ENCODE measurements at places on chromosomes 6 and 20.

- no peak for DNase-seq
Measured at GRCh38 chr20:4953881-4954280, 47.4 kb downstream of the SLC23A2 start.

DNA sequence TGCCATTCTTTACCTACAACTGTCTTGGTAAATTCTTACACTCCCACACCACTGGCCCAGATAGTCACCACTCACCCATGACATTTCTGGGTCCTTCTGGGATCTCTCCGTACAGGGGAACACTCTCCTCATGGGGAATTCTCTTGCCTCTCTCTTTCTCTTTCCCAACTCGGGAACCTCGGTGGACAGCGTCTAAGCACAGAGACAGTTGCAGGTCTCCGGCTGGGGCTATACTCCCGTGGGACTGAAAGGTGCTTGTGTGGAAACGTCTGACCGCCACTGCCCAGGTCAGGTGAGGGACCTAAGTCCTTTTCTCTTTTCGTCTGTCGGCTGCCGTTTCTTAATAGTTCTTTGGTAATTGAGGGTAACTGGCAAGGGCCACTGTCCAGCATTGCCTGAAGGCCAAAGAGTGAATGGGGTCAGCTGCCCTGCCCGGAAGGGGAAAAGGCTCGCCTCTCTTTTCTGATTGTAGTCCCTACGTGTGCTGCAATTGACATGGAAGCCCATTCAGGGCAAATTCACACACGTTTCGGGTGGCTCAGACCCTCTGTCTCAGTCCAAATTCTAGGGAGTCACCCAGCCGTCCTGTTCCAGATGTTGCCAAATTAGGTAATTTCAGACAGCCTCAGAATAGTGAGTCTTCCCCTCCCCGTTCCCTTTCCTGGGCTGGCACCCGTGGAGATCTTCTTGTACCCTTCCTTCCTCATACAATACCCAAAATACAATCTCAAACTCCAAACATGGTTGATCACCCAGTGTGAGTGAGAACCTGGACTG is 31.2 kb upstream of the RIPK1 start:
- no peak for DNase-seq

- peak; percentile 3 for DNase-seq
Measured at GRCh38 chr6:53647462-53648094, 18.0 kb downstream of the KLHL31 start.

GRCh38 chr6:139016337-139017213 is 12.0 kb upstream of the ABRACL start:
- DNase-seq, result no peak

- DNase-seq, result no peak
Measured at GRCh38 chr6:54465649-54466300, 157.5 kb downstream of the TINAG start.

DNA sequence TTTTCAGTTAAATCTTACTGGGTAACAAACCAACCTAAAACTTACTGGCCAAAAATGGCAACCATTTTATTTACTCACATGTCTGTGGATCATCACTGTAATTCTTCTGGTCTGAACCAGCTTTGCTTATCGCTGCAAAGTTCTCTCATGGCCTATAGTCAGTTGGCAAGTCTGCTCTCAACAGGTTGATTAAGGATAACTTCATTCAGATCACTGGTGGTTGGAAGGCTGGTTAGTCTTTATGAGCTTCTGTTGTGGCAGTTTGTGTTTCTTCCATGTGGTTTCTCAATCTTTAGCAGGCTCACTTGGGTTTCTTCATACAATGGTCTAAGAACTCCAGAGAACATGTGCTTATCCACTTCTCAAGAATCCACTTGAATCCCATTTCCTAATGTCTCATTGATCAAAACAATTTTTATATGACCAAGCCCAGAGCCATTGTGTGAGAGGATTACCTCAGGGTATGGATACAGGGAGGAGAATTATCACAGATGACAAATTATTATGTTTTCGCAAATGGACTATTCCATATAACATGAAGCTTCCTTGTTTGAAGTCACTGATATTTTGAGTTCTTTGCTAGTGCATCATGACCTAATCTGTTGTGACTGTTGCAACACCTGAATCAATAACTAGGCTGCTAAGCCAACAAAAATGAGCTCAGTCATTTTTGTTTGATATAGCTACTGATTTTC is 155.4 kb upstream of the BMP2 start:
- no peak for DNase-seq

DNA sequence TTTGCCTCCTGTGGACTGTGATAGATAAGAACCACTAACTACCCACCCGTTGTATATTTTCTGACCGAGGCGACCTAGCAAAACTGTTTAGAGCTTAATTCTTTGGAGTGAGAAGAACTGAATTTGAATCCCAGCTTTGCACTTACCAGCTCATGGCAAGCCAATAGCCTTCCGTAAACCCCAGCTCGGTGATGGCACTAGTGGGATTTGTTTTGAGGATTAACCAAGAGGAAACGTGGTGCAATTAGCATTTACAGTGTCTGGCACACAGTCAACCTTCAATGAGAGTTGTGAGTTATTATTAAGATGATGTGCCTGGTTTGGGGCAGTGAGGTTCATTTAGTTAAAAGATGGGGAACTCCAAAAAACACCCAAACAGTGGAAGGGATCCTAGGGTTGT is 12.3 kb upstream of the DSP start:
- DNase-seq, result no peak

- DNase-seq, result no peak
Measured at GRCh38 chr6:43009124-43009523, 4.6 kb downstream of the MEA1 start.

- DNase-seq, result no peak
Measured at GRCh38 chr6:157524735-157525134, 143.7 kb downstream of the ZDHHC14 start.

GRCh38 chr20:43365691-43366090 is 92.0 kb upstream of the SRSF6 start:
- DNase-seq, result no peak

- no peak for DNase-seq
Measured at GRCh38 chr6:113481910-113482309, 375.2 kb upstream of the MARCKS start.

GRCh38 chr20:40687384-40688128 is 1.5 kb downstream of the MAFB start:
- DNase-seq, result no peak

- no peak for DNase-seq
Measured at GRCh38 chr6:69162811-69163210, 527.7 kb downstream of the ADGRB3 start.

DNA sequence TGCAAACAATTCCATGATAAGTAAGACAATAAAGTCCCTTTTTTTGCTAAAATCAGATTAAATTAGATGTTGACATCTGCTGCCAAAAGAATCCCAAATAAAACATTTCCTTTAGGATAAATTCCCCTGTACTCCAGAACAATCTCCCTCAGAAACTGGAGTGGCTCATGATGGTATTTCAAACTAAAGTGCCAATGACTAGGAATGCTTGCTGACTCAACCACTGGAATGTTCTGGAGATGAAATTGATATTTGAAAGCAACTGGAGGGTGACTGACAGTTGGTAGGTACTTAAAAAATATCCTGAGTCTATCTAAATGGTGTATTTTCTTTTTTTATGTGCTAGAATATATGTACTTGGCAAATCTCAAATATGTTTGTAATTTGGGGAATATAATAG is 350.1 kb upstream of the TSHZ2 start:
- no peak for DNase-seq

- no peak for DNase-seq
Measured at GRCh38 chr6:117685359-117685758, 10.1 kb downstream of the NUS1 start.

GRCh38 chr6:35747877-35748276 is 11.0 kb downstream of the ARMC12 start:
- DNase-seq, result no peak

DNA sequence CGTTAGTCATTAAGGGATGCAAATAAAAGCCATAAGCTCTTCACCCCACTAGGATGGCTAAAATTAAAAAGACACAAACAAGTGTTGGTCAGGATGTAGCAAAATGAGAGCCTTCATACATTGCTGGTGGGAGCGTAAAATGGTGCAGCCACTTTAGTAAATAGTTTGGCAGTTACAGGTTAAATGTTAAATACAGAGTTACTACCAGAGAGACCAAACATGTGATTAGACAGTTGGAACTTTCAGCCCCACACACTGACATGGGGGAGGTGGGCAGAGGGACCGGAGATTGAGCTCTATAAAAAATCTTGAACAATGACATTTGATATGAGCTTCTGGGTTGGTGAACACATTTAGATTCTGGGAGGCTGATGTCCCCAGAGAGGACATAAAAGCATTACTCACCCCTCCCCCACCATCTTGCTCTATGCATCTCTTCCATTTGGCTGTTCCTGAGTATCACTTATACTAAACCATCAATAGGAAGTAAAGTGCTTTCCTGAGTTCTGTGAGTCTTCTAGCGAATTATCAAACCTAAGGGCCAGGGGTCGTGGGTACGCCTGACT is 20.4 kb upstream of the ZNF318 start:
- no peak for DNase-seq

- DNase-seq, result no peak
Measured at GRCh38 chr6:122903266-122903915, 92.6 kb upstream of the CLVS2 start.

GRCh38 chr6:69696273-69696672 is 100.5 kb downstream of the LMBRD1 start:
- no peak for DNase-seq

DNA sequence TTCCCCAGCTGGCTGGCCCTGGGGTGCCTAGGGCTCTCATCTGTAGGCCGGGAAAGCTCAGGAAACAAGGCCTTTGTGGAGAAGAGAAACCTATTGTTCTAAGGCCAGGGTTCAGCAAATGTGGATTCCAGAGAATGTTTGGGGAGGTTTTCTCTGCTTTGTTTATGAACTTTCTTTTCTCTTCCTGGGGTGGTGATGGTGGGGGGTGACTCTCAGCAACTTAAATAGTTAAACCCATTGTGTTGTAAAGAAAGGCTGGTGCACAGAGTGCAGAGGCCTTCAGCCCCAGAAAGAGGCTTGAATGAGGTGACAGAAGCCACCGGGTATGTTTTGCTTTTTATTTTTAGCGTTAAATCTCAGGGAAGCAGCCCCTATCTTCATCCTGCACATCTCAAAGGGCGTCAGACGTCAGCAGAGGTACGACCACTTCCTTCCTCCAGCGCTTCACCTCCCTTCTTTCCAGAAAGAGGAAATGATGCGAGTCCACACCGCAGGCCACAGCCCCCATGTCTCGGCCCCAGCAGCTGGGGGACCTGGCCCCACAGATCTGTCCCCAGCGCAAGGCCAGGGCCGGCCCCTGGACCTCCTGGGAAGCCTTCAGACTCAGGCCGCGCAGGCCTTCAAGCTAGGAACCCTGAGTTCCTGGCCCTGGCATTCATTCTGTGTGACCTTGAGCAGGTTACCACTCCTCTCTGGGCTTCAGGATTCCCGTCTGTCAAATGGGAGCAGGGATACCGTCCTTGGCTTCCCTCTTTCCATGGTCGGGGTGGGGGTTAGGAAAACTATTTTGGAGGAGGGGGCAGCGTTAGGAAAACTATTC is 605 bp upstream of the PPP1R16B start:
- peak; percentile 70 for DNase-seq

- DNase-seq, result no peak
Measured at GRCh38 chr6:130815200-130816071, 11.8 kb upstream of the SMLR1 start.

DNA sequence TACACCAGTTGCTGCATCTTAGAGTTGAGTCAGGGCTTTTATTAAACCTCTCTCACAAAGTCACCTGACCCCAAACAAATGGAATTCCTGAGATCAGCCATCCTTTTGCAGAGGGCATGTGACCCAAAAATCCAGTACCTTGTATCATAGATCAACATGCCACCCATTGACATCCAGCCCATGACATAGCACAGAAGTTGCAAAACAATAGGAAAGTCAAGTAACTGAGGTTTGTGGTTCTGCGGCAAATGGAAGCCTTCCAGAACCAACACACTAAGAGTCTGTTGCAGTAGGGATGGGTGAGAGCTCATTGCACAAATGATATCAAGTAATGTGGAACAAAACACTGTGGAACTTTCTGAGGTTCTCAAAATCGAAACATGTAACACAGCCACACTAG is 111.2 kb downstream of the PDE7B start:
- no peak for DNase-seq

DNA sequence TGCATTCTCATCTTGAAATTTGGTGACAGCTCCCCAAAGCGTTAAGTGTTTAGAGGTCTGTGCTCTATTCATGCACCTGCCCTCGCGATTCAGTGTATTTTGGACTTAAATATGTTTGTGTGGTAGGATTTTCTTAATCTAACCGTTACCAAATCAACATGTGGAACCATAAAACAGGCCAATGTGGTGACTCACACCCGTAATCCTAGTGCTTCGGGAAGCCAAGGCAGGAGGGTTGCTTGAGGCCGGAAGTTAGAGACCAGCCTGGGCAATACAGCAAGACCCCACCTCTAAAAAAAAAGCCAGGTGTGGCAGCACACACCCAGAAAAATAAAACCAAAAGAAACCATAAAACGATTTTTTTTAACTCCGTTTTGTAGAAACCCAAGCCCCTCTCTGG is 31.5 kb downstream of the PYGB start:
- DNase-seq, result no peak

DNA sequence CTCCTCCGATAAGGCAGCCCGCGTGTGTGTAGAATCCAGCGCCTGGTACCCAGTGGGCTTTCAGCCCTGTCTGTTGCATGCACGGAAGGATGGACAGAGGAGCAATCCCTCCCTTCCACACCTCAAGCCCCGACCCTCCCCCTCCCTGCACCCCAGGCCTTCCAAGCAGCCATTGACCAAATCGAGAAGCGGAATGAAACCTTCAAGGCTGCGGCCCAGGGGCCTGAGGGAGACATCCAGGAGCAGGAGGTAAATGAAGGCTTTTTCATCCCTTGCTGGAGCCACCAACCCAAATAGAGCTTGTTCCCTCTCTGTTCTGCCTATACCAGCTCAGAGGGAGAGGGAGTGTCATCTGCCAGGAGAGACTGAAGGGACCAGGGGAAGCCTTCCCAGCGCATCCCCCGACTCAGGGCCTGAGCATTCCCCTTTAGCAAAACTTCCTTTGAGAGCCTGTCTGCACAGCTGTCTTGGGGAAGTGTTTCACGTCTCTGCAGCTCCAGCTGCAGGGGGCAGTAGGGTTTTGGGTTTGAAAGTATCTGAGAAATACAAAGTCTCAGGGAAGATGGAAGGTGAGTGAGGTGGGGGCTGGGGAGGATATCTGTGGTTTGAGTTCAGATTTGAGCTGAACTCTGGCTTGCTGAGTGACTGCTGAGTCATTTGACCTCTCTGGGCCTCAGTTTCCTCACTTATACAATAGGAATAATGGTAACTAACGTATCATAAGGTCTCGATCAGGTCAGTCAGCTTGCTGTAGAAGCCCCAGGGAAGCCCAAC is 16.1 kb downstream of the FGD2 start:
- peak; percentile 51 for DNase-seq

DNA sequence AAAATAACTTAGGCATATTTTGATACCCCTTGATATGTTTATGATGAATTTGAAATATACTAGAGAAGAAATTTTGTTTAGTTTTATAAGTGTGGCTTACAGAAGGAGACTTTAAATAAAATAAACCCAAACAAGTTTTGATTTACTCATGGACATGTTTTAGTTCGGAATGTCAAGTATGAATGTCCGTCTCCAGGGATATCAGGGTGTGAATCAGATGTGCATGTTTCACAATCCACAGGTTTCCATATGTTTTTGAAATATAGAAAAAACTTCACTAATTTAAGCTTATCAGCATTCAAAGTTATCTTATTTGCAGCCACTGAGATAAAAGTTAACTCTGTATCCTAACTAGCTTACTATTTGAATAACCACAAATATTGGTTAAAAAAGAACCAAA is 51.5 kb downstream of the PLCB1 start:
- no peak for DNase-seq

Measured in activated T-cell treated with anti-CD3 and anti-CD28 coated beads for 48 hours (primary cell).